ENCODE measurements at places on chromosomes 2 and 18.
A peak's percentile ranks its signal among the peaks of the same experiment; 100 is the strongest.

GRCh38 chr2:156538083-156538504 lies 101.9 kb downstream of the GPD2 start:
- no peak for DNase-seq

DNA sequence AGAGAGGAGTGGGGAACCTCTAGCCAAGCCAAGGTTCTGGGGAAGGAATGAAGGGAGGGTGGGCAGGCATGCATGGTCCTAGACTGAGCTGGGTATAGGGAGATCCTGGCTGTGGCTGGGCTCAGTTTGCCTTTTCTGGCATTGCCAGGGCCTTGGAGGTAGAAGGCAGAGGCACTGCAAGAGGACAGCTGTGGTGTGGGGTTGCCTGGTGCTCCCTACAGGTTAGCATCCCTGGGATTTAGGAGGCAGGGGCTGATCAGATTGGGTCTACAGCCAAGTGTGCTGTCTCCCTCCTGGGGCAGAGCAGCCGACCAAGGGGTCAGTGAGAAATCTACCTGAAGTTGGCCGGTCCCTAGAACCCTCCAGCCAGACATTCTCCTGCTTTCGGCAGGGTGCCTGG lies 15.9 kb downstream of the ABCG8 start:
- no peak for DNase-seq

- no peak for DNase-seq
These were observed 1.1 kb downstream of the SERPINB10 start for GRCh38 chr18:63908858-63909257.

DNA sequence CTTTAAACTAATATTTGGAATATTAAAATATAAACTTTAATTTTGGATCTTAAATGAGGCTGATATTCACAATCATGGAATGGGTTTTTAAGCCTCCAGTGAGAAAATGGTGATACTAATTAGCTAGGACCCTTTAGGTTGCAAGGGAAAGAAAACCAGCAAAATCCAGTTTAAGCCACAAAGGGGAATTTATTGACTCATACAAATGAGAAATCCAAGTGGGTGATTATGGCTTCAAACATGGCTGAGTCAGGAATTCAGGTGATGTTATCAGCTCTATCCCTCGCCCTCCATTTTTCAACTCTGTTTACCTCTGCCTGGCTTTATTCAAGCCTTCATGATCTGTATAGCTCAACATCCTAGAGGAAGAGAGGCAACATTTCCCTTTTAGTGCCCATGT lies 75.3 kb upstream of the DLX2 start:
- no peak for DNase-seq

GRCh38 chr2:177593402-177593801 lies 200.8 kb downstream of the AGPS start:
- no peak for DNase-seq

DNA sequence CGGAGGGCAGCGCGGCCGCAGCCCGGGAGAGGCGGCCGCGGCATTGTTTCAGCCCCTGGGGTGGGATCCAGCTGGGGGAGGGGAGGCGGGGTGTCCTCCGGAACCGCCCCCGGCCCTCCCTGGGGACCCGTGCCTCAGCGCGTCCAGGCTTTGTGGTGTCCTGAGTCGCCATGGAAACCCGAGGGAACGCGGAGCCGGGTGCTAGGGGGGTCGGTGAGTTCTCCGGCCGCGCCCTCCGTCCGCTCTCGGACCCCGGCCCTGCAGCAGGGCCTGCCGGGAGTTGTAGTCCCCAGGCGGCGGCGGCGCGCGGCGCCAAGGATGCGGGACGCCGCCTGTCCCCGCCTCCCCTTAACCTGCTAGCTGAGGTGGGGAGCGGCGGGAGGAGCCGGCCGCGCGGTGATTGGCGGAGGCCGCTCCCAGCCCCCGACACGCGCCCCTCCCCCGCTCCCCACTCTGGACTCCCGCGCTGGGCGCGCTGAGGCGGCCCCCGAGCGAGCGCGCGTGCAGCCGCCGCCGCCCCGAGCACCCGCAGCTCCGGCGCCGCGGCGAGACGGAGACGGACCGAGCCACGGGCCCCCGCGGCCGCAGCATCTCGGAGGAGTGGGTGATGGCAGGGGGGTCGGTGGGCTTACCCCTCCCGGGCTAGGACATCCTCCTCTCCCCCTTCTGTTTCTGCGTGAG lies at the start of gene DPYSL5:
Gene DPYSL5, plus strand, starts transcription at position 478 of the 681 bp plus-strand sequence. CDS start 50,368 bp downstream, outside the sequence.
- DNase-seq, result no peak

- peak; percentile 69 for DNase-seq
These were observed 10.6 kb upstream of the MC5R start for GRCh38 chr18:13813271-13813849.

DNA sequence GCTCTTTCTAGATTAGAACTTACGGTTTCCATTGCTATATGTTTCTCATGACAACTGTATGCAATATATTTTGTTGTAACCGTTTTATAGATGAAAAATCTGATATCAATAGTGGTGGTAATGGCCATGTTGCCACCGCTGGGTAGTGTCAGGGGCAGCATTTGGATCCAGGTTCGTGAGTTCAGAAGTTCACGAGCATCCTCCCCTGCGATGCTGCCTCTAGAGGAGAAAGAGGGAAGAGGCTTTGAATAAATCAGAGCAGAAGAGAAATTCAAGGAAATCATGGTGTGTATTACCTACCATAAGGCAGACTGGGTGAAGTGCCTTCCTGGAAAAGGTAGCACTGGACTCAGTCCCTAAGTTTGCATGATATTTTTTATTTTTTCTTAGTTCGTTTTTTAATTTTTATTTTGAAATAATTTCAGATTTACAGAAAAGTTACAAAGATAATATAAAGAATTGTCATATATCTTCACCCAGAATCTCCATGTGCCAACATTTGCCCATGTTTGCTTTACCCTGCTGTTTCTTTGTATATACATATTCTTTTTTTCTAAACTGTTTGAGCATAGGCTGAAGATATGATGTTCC lies 3.3 kb upstream of the ZBTB7C start:
- peak; percentile 40 for DNase-seq

DNA sequence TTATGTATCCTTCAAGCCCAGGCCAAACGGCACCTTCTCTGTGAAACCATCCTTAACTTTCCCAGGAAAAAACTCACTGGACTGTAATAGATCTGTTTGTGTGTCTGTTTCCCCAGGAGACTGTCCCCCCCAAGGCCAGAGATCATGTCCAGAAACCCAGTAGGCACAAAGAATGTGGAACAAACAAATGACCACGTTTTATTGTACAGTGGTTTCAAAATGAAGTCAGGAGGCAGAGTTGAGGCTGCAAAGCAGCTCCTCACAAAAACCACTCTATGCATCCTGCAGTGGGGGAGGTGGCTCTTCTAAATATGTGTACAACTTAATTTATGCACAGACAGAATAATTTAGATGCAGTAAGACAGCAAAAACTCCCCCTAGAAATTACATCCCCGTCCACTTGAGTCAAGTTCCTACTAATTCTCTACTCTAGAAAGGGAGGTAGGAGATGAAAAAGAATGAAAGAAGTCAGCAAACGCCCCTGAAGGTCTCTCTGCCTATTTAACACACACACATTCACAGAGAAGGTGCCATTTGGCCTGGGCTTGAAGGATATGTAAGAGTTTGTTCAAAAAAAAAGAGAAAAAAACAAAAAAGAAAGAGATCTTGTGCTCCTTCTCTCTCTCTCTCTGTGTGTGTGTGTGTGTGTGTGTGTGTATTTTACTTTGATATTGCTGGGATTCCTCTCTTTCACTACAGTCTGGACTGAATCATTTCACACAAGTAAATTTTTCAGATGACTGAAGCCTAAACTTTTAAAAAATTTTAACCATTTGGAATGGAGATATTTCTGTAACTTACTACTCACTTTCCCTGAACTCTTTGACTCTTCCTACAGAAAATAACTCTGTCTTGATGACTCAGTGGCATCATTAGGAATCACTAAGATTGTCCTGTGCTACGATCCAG lies 19.5 kb downstream of the BCL2 start:
- no peak for DNase-seq
